ENCODE measurements at places on chromosomes 16 and 17.

GRCh38 chr17:44977065-44977464 is 9.0 kb upstream of the C1QL1 start:
- DNase-seq: no peak

DNA sequence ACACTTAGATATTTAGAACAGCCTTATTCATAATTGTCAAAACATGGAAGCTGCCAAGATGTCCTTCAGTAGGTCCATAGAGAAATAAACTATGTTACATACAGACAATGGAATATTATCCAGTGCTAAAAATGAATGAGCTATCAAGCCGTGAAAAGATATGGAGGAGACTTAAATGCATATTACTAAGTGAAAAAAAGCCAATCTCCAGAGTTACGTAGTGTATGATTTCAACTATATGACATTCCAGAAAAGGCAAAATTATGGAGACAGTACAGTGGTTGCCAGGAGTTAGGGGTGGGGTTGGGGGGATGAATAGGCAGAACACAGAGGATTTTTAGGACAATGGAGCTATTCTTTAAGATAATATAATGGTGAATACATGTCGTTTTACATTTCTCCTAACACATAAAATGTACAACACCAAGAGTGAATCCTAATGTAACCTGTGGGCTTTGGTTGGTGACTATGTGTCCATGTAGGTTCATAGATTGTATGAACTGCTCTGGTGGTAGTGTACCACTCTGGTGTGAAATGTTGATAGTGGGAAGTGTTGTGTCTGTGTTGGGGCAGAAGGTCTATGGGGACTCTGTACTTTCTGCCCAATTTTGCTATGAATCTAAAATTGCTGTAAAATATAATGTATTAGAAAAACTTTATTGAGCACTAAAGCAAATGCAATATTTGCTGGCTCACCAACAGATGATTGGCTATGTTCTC is 122.6 kb downstream of the USP22 start:
- no peak for DNase-seq

DNA sequence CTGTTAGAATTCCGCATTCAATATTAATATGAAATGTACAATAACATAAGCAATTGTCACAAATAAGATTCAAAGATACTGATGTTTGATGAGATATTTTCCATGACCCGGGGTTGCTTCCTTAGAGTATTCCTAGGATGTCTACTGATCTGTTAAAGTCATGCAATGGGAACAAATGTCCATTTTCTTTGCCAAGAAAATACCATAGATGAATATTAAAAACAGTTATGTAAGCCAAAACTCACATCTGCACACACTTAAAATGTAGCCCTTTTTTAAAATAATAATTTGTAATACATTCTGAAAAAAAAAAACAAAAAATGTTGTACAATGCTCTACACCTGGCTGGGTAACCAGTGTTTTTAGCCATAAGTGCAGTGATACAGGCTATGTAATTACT is 259.4 kb upstream of the AXIN2 start:
- no peak for DNase-seq

DNA sequence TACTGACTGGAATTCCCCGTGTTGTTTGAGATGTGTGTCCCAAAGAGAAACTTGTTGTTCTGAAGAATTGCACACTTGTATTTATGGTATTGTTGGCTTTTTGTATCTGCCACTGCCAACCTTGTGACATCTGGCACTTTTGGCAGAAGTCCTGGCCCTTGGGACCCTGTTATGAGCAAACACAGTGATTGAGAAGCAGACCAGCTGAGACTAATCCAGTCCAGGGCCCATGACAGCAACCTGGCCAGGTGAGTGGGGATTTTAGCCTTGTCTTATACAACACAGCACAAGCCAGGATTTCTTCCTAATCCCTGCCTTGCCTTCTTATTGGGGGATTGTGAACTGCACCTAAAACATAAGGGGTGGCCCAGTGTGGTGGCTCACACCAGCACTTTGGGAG is 80.0 kb downstream of the NTN1 start:
- no peak for DNase-seq

DNA sequence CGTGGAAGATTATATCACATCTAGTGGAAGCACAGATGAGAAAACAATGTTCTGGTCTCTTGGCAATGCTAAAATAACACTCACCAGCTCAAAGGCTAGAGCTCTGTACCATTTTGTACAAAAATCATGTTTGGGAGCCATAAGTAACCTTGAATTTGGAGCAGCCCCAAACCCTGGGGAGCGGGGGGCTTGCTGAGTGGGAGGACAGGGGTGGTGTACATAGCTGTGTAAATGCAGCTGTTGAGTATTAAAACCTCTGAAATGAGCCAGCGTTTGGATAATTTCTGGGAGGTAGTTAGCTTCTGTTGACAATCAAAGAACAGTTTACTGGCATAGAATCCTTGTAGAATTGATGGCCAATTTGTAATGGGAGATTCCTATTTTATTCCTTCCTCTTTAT is 4.3 kb downstream of the MYH8 start:
- no peak for DNase-seq

- DNase-seq: no peak
Observed at GRCh38 chr17:76934561-76935320, 66.5 kb downstream of the MGAT5B start.

- no peak for DNase-seq
Observed at GRCh38 chr16:7804635-7805195, 472.1 kb downstream of the RBFOX1 start.

GRCh38 chr16:21565861-21566669 is 33.3 kb upstream of the METTL9 start:
- no peak for DNase-seq

DNA sequence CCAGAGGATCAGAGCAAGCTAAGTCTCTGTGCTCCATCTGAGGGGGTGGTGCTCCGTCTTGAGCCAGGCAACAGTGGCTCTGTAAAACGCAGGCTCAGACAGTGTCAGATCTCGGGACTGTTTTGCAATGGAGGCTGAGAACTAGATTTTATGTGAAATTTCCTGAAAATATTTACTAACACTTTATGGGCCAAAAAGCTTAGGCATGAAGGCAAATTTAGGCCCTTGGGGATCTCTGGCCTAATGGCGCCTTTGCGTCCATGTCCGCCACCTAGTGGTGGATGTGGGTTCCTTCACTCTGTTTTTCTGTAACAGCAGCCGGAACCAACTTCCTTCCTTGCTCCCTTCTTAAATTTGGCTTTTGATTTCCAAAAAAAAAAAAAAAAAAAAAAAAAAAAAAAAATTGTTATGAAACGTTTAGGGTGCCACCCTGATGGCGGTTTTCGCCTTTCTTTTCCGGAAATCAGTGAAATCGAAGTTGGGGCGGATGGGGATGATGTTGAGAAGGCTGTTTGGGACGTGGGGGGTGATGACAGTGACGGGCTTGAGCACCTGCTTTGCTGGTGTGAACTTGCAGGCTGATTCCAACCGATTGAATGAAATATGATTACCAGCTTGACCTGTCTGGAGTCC is 14.0 kb upstream of the ELAC2 start:
- DNase-seq: peak; percentile 45

DNA sequence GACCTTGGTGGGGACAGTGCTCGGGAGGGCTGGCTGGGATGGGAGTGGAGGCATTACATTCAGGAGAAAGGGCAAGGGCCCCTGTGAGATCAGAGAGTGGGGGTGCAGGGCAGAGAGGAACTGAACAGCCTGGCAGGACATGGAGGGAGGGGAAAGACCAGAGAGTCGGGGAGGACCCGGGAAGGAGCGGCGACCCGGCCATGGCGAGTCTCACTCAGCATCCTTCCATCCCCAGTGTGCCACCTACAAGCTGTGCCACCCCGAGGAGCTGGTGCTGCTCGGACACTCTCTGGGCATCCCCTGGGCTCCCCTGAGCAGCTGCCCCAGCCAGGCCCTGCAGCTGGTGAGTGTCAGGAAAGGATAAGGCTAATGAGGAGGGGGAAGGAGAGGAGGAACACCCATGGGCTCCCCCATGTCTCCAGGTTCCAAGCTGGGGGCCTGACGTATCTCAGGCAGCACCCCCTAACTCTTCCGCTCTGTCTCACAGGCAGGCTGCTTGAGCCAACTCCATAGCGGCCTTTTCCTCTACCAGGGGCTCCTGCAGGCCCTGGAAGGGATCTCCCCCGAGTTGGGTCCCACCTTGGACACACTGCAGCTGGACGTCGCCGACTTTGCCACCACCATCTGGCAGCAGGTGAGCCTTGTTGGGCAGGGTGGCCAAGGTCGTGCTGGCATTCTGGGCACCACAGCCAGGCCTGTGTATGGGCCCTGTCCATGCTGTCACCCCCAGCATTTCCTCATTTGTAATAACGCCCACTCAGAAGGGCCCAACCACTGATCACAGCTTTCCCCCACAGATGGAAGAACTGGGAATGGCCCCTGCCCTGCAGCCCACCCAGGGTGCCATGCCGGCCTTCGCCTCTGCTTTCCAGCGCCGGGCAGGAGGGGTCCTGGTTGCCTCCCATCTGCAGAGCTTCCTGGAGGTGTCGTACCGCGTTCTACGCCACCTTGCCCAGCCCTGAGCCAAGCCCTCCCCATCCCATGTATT is 1.1 kb downstream of the CSF3 start:
- no peak for DNase-seq

GRCh38 chr16:12337871-12338655 is 361.5 kb downstream of the SNX29 start:
- no peak for DNase-seq

DNA sequence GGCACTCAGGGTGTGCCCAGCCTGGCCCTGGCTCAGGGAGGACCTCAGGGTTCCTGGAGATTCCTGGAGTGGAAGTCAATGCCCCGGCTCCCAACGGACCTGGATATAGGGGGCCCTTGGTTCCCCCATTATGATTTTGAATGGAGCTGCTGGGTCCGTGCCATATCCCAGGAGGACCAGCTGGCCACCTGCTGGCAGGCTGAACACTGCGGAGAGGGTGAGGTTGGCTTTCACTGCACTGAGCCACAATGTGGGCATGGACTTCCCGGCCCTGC is 23.6 kb downstream of the USP6 start:
- DNase-seq: no peak

GRCh38 chr16:3171181-3171854 is 16.7 kb upstream of the OR1F1 start:
- DNase-seq: no peak

GRCh38 chr17:6706996-6707395 is 6.2 kb downstream of the SLC13A5 start:
- no peak for DNase-seq

DNA sequence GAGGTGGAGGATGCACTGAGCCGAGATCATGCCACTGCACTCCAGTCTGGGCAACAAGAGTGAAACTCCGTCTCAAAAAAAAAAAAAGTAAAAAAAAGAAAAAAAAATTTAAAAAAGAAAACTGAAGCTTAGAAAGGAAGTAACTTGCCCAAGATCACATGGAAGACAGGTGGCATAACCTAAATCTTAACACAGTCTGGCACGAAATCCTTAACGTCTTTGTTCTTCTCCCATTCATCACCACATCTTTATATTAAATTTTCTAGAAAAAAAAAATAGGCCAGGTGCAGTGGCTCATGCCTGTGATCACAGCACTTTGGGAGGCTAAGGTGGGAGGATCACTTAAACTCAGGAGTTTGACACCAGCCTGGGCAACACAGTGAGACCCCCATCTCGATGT is 9.3 kb downstream of the WDR59 start:
- DNase-seq: no peak

- DNase-seq: no peak
Observed at GRCh38 chr16:491220-491919, 36.1 kb upstream of the CAPN15 start.

DNA sequence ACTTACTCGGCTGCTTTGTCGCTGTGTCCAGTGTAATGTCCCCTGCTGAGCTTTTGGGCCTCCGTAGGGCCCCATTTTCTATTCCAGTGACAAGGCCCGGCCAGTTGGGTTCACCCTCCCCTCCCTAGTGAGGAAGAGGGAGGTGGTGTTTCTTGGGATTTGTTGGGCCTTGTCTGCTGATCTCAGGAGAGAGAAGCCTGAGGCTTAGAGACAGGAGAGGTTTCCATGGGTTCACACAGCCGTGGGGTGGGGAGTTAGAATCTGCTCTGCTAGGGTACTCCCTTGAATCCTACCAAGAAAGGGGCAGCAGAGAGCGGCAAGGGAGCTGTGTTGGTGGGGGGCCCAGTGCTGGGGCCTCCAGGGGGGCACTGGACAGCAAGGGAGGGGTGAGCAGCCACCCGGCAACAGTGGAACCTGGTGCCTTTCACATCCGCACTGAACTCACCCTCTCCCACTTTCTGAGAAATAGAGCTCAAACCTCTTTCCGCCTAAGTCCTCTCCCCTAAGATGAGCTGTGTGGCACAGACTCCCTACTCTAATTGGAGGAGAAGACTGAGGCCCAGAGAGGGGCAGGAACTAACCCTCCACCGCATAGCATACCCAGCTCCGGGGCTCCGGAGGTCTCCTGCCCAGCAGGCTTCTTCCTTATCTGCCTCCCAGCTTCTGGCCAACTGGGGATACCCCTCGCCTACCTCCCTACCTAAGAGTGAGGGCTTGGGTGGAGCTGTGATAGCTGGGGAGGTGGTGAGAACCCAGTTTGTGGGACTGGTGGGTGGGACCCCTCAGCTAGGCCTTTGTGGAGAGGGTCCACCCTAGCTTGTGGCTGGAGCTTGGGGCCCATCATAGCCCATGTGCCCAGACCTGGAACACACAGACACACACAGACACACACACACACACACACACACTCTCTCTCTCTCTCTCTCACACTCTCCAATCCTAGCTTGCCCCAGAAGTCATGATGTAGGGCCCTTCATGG is 6.8 kb downstream of the TBKBP1 start:
- no peak for DNase-seq

GRCh38 chr17:51346218-51346982 is 86.1 kb downstream of the UTP18 start:
- no peak for DNase-seq
